ENCODE measurements at places on chromosomes 6 and 20.

DNA sequence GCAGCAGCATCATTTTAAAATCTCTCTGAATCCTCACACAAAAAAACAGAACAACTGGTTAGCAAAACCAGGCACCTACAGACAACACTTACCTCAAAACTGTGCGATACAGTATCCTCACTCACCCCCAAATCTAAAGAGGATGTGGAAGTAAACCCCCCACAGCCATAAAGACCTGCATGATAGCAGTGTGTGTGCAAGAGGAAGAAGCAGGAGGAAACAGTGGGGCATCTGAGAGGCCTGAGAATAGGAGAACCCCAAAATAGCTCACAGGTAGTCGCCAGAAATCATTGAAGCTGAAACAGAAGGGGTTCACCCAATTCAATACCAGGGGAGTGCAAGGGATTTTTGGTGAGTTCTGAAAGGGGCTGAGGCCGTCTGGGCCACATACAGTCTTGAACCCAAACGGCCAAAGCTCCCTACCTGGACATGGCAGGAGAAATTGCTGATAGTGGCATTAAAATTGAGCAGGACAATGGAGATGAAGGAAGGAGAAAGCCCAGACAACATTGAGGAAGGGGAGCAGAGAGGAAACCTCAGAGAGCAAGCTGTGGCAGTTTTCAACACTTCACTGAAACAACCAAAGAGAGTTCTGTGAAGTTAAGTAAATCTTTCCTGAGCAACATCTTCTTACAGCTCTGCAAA, 129.7 kb downstream of the FIG4 start:
- DNase-seq = no peak

DNA sequence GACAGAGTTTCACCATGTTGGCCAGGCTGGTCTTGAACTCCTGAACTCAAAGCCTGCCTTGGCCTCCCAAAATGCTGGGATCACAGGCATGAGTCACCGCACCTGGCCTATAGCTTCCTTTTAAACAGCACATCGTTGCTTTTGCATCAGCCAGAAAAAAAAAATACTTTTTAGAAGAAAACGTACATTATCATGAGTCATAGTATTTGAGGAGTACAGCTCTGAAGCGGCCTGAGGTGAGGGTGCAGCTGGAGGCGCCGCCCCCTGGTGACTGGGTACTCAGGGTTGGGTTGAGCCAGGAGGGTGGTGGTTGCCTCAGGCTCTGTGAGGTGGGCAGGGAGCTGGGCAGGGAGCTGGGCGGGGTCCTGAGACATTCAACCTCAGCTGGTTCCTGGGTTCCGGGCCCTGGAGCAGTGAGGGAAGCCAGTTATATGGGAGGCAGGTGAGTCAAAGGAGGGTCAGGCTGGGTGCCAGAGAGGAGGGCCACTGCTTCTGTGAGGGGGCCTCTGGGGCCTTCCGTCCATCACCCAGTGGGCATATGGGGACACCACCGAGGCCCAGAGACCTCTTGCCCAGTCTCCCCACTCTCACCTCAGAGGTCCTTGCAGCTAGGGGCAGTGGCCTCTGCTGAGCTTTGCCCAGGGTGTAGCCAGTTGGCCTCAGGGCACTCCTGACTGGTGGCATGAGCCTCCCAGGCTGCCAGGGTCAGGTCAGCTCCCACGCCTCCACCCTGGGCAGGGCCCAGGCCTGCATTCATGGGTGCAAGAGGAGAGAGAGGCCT, 11.7 kb upstream of the ID1 start:
- DNase-seq = peak; percentile 67

GRCh38 chr6:167523426-167523825, 198.5 kb downstream of the TTLL2 start:
- no peak for DNase-seq

GRCh38 chr20:46325789-46326188, 17.5 kb upstream of the CDH22 start:
- no peak for DNase-seq

DNA sequence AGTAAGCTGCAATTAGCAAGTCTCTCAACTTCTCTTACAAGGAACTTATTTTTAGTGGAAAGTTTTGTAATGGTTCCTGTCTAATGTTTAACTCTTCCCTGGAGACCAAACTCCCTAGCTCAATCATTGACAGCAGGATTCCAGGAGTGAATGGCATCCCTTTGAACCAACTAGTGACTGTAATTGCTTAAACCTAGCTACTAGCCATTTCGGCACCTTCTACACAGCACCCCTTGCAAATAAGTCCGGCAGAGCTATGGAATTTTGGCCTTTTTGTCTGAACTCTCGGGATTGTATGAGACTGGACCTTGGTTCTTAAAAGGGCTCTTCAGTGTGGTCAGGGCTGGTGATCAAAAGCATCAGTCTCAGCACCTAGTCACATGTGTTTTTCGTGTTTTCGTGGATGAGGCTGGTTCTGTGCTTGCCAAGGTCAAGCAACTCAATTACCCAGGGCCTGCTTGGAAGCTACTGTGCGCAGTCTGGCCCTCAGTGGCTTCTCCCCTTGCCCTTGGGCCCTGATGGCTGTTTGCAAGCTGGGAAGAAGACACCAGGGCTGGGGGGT, 135.3 kb upstream of the NEDD9 start:
- DNase-seq = no peak

DNA sequence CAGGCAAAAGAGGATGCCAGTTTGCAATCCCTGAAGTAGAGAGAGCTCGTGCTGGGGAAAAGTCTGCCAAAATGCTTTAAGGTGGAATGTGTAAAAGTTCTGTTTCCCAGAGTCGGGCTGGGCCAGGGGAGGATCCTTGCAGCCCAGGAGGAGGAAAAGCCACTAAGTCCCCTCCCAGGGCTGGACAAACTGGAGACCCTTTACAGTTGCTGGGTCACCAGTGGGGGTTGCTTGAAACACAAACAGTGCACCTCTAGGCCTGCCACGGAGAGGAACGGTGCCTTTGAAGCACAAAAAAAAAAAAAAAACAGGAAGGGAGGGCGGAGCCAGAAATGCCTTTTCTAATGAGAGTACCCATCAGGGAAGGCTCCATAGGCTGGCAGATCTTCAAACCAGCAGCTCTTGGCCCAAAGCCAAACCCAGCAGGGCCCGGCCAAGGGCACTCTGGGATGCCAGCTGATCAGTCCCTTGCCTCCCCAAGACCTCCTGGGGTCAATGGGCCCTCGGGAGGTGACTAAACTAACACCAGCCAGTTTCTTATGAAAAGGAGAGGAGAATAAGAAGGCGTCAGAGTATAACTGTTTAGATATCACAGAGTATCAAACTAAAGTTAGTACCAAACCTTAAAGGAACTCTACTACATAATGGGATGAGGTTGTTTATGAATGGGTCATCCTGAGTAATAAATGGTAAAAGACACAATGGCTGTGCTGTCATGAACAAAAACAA, 23.7 kb downstream of the HLA-A start:
- DNase-seq = peak; percentile 57

- DNase-seq = no peak
Measured at GRCh38 chr6:20866036-20866435, 331.8 kb downstream of the CDKAL1 start.

Measured in stimulated activated CD8-positive, alpha-beta memory T cell treated with anti-CD3 and anti-CD28 coated beads, Interleukin-4, amount 100 ng/mL, for 48 hours (primary cell).